ENCODE measurements at places on chromosomes 1 and 21.

- DNase-seq = no peak
Measured at GRCh38 chr1:183002267-183002666, 21.0 kb upstream of the LAMC1 start.

- DNase-seq = no peak
Measured at GRCh38 chr1:89552471-89553081, 27.9 kb downstream of the LRRC8B start.

- DNase-seq = no peak
Measured at GRCh38 chr1:25451908-25452307, 21.2 kb downstream of the MACO1 start.

- DNase-seq = no peak
Measured at GRCh38 chr1:53787655-53788054, 48.7 kb upstream of the GLIS1 start.

- DNase-seq = no peak
Measured at GRCh38 chr21:24395320-24395923, 1211.9 kb downstream of the MRPL39 start.

GRCh38 chr21:38853421-38853919 is 47.7 kb downstream of the ETS2 start:
- DNase-seq = peak; percentile 34

DNA sequence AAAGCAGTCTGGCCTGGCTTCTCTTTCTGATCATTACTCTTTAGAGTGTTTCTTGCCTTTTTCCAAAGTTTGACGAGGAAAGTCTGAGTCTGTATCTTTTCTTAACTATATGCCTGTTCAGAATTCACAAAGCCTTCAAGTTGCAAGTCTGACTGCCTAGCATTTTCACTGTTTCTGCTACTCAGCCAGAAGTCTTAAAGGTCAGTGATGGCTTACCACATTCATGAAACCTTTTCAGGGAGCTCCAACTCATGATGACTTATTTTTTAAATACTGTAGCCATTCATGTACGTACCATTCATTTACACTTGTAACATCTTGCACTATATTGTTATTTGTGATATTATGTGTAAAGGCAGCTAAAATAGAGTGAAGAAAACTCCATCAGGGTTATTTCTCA is 58.2 kb downstream of the TNFSF4 start:
- no peak for DNase-seq

DNA sequence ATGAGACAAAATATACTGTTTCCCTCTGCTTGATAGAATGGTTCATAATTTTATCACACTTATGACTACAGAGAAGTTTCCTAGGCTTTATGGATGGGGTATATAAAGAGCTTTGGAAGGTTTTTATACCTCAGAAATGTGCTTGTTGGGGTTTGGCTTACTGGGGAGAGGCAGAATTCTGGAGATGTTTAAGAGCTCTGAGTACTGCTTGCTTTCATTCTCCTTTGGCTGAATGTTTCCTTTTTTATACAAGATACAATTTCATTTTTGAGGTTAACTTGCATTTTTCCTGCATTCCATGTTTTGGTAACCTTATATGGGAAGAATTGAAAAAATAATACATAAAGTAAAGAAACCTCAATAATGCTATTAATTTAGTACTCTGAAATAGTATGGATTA is 157.7 kb upstream of the COL11A1 start:
- DNase-seq = no peak

GRCh38 chr1:229013981-229014380 is 256.9 kb upstream of the RAB4A start:
- no peak for DNase-seq

DNA sequence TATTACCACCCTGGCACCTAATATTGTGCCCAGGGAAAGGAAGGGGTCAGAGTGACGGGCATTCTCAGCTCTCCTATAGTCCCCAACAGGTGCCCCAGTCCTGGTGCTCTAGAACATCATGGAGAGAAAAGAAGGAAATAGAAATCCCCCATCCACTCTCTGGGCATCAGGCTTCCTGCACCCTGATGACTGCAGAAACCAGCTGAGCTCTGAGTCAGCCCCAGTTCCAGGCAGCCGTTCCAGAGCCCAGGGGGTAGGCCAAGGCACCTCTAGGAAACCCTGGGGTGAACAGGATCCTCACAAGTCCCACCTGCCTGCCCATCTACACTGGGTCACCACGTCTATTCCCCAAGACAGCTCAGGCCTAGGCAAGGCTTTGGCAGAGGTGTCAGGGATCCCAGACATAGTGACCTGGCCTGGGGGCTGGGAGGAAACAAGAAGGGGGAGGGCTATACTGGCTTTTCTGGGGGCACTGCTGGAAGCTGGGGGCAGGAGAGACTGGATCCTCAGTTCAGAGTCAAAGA is 709 bp downstream of the NECTIN4 start:
- no peak for DNase-seq

DNA sequence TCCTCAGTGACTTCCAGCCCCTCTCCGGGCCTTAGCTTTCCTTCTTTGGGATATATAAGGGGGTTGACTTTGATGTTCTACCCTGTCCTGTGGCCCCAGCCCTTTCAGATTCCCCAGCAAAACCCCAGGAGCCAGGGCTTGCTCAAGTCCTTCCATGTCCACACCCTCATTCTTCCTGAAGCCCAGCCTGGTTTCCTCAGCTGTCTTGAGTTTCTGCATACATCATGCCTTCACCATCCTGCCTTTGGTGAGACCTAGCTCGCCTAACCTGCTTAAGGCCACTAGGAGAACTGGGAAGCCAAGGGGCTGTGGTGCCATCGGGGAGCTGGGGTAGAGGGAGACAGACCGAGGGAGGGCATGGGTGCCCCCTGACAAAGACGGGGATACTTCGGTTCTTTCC is 17.2 kb upstream of the PEF1 start:
- no peak for DNase-seq

GRCh38 chr1:110606657-110607535 is 738 bp upstream of the KCNA2 start:
- DNase-seq = no peak

- no peak for DNase-seq
Measured at GRCh38 chr1:163056831-163057230, 12.3 kb upstream of the RGS4 start.

- peak; percentile 59 for DNase-seq
Measured at GRCh38 chr1:84853741-84854721, 39.0 kb downstream of the LPAR3 start.

DNA sequence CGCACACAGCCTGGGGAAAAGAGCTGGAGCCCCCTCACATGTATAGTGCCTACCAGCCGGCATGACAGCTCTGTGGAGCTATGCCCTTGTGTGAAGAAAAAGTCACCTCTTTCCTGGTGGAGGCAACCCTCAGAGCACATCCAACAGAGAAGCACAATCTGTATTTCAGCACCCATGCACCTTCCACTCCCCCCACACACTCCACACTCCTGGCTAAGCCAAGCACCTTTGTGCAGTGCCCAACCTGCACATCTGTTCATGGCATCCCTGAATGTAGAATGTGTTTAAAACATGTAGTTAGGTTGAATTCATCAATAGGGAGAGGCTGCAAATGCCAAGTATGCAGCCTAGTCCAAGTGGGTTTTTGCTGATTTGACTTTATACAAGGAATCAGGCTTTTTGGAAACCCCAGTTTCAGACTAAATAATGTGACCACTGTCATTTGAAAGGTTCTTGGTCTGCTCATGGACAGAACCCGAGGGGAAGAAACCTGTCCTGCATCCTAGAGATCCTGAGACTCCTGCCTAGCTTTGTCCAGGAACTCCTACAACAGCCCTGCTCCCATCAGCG is 197.1 kb downstream of the TOMM20 start:
- no peak for DNase-seq

DNA sequence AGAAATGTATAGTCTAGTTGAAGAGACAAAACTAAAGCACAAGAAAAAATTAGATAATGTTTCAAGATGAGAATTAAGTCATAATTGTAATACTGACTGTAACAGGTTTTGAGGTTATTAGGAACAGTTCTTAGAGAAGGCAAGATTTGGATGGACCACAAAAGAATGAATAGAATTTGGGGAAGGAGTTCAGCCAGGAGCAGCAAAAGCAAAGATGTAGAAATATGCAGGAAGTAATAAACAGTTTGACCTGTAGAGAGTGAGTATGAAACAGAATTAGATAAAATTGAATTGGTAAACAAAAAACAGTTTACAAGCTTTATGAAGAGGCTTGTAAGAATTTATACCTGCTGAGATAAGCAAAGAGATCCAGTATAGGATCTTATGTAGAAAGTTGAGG is 16.3 kb downstream of the VPS45 start:
- no peak for DNase-seq

- no peak for DNase-seq
Measured at GRCh38 chr1:25927521-25928265, 21.5 kb upstream of the STMN1 start.

GRCh38 chr1:156337052-156337887 is 822 bp downstream of the CCT3 start:
- DNase-seq = no peak

- DNase-seq = no peak
Measured at GRCh38 chr1:110188035-110188618, 22.0 kb upstream of the KCNC4 start.

- DNase-seq = no peak
Measured at GRCh38 chr1:64110924-64111777, 92.3 kb upstream of the UBE2U start.

GRCh38 chr1:38015978-38016725 is 3.6 kb downstream of the UTP11 start:
- DNase-seq = no peak

DNA sequence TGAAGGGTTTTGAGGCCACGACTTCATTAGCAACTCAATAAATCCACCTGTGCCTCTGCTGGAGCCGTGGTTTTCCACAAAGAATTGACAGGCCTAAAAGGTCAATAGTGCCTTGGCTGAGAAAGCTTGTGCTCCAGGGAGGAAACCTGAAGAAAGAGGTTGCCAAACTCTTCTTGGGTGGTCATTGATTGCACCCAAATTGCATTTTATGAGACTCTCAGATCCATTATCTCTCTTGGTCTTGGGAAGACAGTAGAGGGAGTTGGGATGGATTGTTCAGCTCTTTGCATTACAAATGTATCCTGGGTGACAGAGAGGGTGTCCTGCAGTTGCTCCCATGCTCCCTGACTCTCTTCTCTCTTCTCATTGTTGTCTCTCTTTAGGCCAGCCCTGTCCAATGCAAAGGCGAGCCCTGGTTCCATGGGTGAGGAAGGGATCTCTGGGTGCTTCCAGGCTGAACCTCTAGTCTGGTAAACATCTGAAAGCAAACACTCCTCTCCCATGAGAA is 46.1 kb upstream of the HTR1D start:
- DNase-seq = no peak

DNA sequence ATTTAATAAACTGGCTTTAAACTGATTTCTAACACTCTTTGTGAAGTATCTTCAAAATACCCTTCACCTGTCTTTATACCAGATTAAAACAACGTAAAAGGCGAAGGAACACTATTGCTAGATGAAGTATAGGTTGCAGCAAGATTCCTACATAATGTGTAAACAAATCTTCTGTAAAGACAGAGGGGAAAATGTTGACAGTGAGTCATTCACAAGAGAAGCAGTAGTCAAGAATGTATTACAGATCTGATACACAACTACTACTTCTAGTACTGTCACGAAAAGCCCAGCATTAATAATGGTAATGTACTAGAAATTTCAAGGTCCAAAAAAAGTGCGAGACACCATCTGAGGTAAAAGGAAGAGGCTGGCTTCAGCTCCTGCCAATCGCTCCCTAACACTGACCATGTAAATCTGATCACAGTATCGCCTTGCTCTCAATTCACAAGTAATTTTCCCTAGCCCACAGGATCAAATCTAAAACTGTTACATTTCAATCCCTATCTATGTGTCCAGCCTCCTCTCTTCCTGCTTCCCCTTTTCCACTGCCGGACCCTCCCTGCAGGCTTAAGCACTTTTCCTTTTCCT is 290.4 kb downstream of the AKT3 start:
- no peak for DNase-seq

Data from CD4-positive, alpha-beta T cell treated with Interleukin-15 for 1 hour (primary cell).